H7 (cell line): ENCODE measurements at places on chromosomes 5 and 9.

- no peak for DNase-seq
These were observed 47.4 kb upstream of the SNCAIP start for GRCh38 chr5:122264610-122265009.

- DNase-seq: no peak
These were observed 198.1 kb downstream of the CHSY3 start for GRCh38 chr5:130102375-130102774.

DNA sequence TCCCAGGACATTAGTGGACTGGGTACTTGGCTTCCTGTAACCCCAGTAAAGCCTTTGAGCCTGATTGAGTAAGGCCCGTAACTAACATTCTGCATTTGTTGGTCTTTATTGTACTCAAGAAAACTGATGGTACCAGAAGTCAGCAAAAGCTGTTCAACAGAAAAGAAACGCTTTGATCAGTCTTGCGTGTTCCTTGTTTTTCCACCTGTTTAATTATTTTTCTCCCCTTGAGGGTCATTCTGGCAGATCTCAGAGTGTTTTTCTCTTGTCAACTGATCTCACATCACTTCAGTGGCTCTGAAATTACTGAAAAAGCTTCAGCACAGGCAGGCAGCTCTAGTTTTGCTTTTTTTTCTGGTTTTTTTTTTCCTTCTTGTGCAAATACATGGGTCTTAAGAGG lies 6.1 kb upstream of the TMEM268 start:
- DNase-seq: no peak

GRCh38 chr5:114898602-114899001 lies 271.1 kb downstream of the TRIM36 start:
- no peak for DNase-seq

DNA sequence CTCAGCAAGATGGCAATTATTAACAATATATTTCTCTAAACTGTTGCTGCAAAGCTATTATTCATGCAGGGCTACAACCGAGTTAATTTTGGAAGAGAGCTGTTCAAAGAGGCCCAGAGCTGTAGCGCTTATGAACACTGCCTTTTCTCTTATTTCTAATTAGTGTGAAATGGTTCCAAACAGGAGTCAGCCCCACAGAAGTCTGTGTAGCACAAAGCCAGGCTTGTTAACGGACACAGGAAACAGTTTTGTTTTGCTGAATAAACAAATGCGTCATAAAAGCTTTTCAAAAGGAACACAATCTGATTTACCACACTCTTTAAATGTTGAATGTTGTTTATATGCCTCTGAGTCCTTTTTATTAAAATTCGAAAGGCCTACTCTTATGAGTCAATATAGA lies 396.5 kb downstream of the ANXA1 start:
- DNase-seq: no peak

DNA sequence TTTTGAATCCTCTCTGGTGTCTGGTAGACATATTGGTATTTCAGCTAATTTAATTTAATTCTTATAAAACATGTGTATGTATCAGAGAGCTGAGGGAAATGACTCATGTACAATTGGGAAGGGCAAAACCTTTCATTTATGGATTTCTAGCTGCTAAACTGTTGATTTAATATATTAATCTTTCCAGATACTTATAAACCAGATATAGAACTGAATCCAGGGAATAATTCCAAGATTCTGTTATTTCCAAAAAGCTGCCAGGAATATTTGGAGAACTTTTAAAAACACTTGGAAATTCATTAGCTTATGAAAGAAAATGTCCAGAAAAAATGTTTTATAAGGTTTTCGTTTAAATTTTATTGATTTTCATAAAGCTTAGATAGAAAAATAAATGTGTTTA lies 295.5 kb downstream of the YTHDC2 start:
- DNase-seq: no peak

DNA sequence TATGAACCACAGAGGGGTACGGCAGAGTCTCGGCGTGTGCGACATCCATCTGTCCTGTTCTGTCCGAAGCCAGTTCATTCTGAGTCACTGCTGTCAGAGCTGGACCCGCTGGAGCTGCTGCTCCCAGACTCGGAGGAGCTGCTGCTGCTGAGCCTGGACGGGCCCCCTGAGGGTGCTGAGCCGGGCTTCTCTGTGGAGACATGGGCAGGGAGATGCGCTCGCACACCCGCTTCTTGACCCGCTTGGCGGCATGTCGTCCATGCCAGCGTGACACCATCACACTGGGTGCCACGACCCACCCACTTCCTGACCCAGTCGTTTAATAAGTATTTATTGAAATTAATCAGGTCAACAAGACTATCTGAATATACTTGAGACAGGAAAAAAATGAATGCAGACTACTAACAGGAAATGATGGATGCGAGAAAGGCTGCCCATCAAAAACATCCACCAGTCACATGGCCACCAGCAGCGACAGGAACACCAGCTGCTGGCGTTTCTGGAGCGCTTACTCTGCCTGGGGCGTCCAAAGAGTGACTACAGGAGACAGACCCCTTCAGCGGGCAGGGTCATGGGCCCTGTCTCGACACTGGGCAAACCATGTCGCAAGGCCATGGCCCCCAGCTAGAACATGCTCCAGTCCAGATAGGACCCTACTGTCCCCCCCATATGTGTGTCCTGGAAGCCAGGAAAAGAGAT lies 8.4 kb downstream of the BRD3OS start:
- peak; percentile 29 for DNase-seq

GRCh38 chr9:18052060-18052459 lies 421.9 kb upstream of the ADAMTSL1 start:
- no peak for DNase-seq

- peak; percentile 70 for DNase-seq
These were observed 21.1 kb upstream of the EEIG1 start for GRCh38 chr9:128001779-128002298.
